ENCODE measurements at places on chromosomes 13 and 19.

- DNase-seq = no peak
These were observed 25.9 kb downstream of the NBEA start for GRCh38 chr13:34967851-34968562.

- peak; percentile 26 for DNase-seq
These were observed 187.5 kb downstream of the TM9SF2 start for GRCh38 chr13:99688776-99689175.

GRCh38 chr19:51375504-51376221 is 3.2 kb upstream of the NKG7 start:
- DNase-seq = no peak

DNA sequence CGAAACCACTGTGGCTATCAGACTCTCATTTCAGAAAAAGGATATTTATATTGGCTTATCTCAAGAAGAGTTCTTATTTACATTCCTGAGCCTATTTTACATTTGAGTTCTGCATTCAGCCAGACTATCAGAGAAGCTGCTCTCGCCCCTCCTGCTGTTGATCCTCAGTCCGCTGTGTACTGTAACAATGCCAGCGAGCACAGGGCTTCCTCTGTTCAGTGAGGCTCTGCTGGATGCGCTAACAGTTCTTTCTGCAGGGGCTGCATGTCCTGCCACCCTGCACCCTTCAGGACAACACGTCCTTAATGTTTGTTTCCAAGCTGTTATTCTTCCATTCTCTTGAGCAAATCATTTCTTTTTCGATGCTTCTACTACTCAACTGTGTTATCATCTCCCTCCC is 463.7 kb upstream of the SGCG start:
- DNase-seq = peak; percentile 3

- DNase-seq = peak; percentile 33
These were observed 3.1 kb downstream of the SLITRK5 start for GRCh38 chr13:87674247-87674738.

DNA sequence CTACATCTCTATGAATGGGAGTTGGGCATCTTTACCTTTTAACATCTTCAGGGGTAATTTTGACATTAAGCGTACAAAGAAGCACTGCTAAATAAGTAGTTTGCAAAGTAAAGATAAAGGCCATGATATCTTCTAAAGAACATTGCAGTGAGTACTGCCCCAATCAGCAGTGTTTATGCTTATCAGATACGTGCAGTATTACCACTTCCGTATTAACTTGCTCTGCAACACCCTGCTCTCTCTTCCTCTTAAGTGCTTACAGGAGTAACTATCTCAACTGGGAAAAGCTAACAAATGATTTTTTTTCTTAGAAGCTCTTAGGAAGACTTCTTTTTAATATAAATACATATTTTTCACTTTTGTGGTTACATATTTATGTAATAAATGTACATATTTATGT is 793.7 kb upstream of the SLC10A2 start:
- no peak for DNase-seq

GRCh38 chr13:98284679-98285078 is 107.6 kb upstream of the RNF113B start:
- no peak for DNase-seq

- DNase-seq = no peak
These were observed 11.0 kb downstream of the XAB2 start for GRCh38 chr19:7618348-7618747.

DNA sequence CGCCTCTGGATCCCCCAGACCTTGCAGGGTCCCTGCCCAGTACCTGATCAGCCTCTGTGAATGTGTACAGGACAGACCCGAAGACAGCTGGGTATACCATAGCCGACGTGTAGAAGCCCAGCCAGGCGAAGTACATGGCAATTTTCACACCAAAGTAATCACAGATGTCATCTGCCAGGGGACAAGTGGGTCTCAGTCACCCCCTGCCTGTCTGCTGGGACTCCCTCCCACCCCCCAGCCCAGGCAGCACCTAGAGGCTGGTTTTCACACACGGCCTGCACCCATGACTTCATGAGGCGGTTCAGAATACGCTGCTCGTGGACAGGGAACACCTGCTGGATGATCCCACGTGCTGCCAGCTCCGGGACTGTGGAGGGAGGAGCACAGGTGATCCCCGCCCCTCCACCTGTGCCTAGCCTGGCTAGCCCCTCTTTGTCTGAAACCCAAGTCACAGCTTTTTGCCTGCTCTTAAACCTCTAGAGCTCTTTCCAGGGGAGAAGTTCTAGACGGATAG is 3.6 kb downstream of the ANO8 start:
- no peak for DNase-seq

GRCh38 chr19:45772130-45772840 is 3.2 kb upstream of the SIX5 start:
- no peak for DNase-seq

DNA sequence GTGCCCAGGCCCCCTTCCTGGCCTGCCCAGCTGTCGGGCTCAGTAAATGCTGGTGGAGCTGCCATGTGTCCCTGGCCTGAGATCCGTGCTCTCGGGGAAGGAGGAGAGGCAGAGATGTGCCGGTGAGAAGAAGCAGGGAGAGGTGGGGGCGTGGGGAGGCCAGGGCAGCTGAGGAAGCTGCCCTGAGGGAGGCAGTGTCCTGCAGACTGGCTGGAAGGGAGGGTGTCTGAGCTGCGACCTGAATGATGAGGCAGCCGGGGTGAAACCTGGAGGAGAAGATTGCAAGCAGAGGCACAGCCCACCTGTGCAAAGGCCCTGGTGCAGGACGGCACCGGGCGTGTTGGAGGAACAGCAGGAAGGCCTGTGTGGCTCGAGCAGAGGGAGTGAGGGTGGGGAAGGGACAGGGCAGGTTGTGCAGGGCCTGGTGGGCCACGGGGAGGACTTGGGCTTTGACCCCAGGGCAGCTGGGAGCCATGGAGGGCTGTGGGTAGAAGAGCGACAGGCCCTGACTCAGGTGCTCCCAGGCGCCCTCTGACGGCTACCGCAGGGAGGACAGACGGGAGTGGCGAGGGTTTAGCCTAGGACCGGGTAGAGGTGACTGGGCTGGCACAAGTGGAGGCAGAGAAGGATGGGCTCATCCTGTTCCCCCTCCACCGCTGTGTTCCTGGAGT is 14.0 kb upstream of the CELF5 start:
- DNase-seq = peak; percentile 54

DNA sequence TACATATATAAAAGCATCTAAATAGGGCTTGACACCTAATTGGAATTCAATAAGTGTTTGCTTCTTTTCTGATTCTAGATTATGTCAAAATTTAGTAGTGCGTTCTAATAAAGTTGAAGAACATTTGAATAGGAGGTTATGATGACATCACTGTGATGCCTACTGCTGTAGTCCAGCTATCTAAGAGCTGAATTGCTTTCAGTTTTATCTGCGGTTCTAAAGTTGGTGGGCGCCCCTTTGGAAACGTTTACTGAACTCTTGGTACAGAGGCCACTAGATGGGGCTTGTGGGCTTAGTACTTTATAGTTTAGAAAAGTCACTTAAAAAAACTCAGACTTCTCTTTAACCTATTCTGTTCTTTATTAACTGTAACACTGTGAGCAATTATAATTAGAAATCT is 776.9 kb downstream of the GPC5 start:
- peak; percentile 44 for DNase-seq

DNA sequence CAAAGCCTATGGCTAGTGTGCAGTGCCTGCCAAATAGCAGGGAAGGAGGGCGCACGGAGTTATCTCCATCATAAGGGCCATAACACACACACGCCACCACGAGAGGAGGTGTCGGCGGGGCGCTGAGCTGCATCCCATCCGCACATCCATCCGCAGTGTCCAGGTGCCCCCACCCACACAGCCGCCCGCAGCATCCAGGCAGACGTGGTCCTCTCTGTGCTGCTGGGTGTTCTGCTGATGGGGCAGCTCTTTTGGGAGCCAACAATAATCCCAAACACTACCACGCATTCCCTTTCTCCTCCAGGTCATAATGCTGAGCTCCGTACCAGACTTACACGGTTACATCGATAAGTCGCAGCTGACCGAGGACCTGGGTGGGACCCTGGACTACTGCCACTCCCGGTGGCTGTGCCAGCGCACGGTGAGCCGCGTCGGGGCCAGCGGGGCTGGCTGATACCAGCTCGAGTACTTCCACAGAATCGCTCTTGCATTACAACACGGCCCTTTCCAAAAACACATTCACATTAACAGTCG is 41.5 kb upstream of the F7 start:
- DNase-seq = no peak

DNA sequence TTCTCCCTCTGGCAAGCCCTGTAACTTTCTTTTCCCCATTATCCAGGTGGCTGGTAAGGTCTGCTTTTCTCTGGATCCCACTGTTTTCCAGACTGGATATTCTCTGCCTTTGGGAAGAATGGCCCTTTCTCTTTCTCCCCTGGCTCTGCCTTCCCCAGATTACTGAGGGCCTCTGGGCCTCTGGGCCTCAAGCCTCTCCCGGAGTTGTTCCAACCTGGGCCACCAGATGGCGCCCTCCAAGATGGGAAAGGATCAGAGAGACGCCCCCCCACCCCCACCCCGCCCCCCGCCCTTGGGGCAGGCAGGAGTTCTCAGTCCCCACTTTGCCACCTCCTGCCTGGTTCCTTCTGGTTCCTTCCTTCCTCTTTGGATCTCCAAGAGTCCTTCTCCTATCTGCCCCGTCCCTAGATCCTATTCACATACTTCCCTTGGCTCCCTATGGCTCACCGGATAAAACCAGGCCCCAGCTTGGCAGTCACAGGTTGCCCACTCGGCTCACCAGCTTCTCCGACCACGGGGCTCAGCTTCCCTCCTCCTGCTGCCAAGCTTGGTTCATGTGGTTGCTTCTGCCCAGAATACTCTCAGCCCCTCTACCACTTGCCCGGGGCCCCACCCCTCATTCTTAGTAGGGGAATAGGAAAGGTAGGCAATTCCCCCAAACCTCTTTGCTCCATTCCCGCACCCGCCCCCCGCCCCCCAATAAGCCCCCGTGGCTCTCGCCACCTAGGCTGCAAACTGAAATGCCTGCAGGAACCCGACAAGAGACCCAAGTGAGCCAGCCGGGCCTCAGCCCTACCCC is 13.1 kb downstream of the EPS8L1 start:
- DNase-seq = peak; percentile 85

DNA sequence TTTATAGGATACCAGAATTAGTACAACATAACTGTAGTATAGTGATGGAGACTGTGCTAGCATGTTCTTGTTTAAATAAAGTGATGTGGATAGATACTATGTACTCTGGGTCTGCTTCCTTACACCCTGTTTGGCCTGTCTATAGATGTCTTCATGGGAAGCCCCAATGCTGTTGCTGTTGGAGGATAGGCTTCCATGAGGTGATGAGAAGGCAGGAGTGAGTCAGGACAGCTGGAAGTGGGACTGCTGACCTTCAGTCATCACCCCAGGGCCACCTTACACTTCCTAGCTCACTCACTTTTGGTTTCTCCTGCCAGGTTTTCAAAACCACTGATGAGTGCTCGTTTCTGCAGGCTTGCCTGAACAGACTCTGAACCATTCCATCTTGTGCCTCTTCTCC is 4.2 kb downstream of the KCTD4 start:
- no peak for DNase-seq

GRCh38 chr13:48236528-48237353 is 3.7 kb downstream of the ITM2B start:
- DNase-seq = peak; percentile 23

DNA sequence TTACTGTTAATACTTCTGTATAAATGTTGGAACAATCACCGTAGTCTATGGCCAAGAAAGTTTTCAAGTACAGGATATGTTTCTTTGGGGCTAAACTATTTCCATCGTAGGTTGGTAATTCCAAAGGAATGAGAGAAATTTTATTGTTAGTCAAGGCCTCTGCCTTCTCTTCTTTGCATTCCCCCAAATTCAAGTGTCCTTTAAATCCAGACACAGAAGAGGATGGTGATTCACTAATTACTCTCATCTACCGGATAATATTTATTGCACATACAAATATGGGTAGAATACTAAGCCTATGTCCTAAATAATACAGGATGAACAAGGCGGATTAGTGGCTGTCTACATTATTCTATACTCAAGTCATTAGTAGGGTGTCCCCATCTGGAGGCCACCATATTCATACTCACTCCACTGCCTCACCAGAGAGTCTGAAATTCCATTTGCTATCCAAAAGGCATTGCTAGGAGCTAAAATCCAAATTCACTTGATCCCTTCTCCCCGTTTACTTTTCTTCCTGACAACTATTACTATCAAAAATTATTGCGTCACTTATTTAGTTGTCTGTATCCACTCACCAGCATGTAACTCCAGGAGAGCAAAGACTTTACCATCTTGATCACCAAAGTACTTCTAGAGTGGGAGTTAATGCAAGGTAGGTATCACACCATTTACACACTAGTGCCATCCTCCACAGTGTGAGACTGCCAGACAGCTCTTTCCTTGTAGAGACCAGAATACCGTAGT is 82.4 kb upstream of the SGCG start:
- no peak for DNase-seq

GRCh38 chr19:16366056-16366432 is 41.4 kb downstream of the KLF2 start:
- DNase-seq = no peak

DNA sequence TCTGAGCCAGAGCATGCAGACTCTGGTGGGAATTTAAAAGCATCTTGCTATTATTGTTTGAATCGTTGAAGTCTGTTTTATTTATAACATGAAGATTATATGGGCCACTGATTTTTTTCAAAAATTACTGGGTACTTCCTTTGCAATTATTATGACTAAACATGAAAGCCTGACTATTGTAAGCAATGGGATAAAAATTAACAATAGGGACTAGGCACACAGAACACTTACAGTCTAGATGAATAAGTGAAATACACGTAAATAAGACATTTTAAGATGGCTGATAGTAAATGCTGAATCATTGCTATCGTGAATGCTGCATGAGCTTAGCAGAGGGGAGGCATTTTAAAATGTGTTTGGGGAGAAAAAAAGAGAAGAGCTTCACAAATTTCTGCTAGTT is 81.0 kb upstream of the MAB21L1 start:
- DNase-seq = no peak

- DNase-seq = no peak
These were observed 98.0 kb upstream of the DIAPH3 start for GRCh38 chr13:60261432-60262351.

- DNase-seq = peak; percentile 38
These were observed 145.6 kb upstream of the ZNF536 start for GRCh38 chr19:30226464-30227011.

DNA sequence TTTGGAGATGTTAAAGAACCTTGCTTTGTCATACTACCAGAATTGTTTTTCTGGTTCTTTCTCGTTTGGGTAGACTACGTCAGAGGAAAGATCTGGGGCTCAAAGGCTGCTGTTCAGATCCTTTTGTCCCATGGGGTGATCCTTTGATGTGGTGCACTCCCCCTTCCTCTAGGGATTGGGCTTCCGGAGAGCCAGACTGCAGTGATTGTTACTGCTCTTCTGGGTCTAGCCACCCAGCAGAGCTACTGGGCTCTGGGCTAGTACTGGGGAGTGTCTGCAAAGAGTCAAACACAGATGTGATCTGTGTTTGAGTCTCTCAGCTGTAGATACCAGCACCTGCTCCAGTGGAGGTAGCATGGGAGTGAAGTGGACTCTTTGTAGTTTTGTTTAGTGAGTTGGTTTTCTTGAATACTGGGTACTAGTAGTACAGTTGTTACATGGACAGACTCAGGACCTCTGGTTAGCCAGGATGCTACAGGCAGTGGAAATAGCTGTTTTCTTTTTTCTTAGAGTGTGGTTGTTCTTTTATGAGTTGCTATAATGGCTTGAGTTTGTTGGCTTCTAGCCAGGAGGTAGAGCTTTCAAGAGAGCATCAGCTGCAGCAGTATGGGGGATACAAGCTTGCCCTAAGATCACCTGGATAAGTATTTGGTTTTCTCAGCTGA is 34.4 kb downstream of the DNAJC15 start:
- peak; percentile 82 for DNase-seq

GRCh38 chr19:3409346-3410064 is 43.1 kb downstream of the NFIC start:
- no peak for DNase-seq

GRCh38 chr19:12847159-12848139 is 9.1 kb downstream of the MAST1 start:
- peak; percentile 91 for DNase-seq
